Activated CD4-positive, alpha-beta memory T cell treated with anti-CD3 and anti-CD28 coated beads for 36 hours (primary cell): ENCODE measurements at places on chromosomes 4 and X. TPM values are rescaled to one million over a fixed set of nuclear protein-coding genes. Genes with fewer than 3 reads are reported as not detected.

The PNMA6A gene
- 0.50 TPM for total RNA-seq

The SOX3 gene
- total RNA-seq = not detected

The MAMLD1 gene
- 2.1 TPM for total RNA-seq

The IL2 gene
- total RNA-seq = 165 TPM

The FGFBP2 gene
- total RNA-seq = 0.43 TPM

The GAGE2A gene
- not detected for total RNA-seq

The CXCL10 gene
- total RNA-seq = 0.51 TPM

The UCP1 gene
- not detected for total RNA-seq

The PDLIM3 gene
- total RNA-seq = not detected

The IDUA gene
- 10.1 TPM for total RNA-seq

The NAAA gene
- 31.7 TPM for total RNA-seq

The SORBS2 gene
- not detected for total RNA-seq
